Central memory CD8-positive, alpha-beta T cell (primary cell): ENCODE measurements at places on chromosomes 4 and X.

DNA sequence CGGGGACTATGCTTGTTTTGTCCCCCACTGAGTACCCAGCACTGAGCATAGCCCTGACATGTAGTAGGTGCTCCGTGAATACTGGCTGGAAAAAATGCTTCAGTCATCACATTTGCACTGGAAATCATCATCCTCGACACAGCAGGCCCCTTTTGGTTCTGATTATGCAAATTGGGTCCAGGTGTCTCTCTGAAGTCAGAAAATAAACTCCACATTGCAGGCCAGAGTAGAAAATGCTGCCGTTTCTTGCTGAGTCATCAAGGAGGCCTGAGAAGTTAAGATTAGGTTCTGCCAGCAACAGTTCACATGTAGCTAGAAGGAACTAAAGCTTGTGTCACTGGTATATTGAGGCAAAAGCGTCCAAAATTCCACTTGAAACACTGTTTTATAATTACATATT, 15.0 kb upstream of the STK32B start:
- DNase-seq, result no peak

GRCh38 chr4:26344901-26345564, 24.2 kb downstream of the RBPJ start:
- DNase-seq, result no peak

DNA sequence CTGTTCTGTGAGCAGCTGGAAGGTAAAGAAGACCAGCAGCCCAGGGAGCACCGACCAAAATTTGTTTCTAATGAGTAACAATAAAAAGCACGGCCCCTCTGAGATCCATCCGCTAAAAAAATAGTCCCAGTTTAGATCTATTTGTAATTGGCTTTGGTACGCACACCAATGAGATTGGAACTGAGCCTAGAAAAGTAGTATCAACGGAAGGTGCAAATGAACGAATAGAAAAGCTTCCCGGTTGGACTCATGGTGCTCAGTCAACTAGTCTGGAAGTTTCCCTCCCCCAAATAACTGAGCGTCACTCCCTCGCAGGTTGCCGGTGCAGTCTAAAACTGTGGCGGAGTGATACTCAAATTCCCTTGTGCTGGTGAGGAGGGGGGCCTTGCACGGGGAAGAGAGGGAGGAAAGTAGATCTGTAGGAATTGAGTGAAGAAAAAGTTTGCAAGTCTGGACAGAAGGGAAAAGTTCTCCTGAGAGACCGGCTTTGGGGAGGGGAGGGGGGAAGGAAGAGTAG, at the start of gene COL4A5:
Gene COL4A5 (plus strand): TSS at position 413 of the 517 bp plus-strand sequence. CDS start 288 bp downstream, outside the sequence.
- no peak for DNase-seq

DNA sequence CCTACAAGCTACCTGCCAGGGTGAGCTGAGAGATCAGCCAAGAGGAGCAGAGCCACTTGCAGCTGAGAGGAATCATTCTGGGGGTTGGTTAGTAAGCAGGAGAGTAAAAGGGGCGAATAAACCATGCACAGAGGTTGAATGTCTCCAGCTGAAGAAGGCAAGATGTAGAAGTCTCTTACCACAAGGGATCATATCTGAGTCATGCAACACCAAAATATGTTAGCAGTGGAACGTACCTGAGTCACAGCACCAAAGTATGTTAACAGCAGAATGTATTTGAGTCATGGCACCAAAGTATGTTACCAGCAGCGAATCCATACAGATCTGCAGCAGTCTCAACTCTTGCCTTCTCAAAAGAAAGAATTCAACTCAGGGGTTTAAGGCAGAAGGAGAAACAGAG, 29.9 kb downstream of the C4orf51 start:
- DNase-seq, result no peak
